Cerebellar nuclear complex (tissue), 1 donor: ENCODE measurements at places on chromosomes 12 and 14.

GRCh38 chr14:93811676-93812075 lies 23.4 kb upstream of the PRIMA1 start:
- no peak for DNase-seq

- no peak for DNase-seq
Measured at GRCh38 chr12:25757037-25757665, 201.3 kb upstream of the RASSF8 start.

- DNase-seq, result no peak
Measured at GRCh38 chr12:108907839-108908351, 28.0 kb downstream of the DAO start.

DNA sequence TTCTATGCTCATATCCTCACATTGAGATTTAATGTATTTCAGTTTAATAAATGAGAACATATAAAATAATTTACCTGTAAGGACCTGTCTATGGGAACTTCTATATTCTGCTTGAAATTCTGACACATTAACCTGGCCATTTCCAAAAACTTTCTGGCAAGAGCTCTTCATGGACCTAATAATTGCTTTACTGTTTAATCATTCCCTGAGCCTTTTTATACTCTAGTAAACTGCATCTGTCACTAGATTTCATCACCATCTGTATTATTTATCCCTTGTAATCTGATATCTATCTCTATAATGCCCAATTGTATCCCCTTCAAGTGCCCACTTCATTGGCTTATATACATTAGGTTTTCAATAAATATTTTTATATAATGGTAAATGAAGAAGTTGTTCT lies 327.7 kb downstream of the RAD51B start:
- no peak for DNase-seq

- no peak for DNase-seq
Measured at GRCh38 chr14:39568809-39569538, 136.7 kb upstream of the FBXO33 start.

DNA sequence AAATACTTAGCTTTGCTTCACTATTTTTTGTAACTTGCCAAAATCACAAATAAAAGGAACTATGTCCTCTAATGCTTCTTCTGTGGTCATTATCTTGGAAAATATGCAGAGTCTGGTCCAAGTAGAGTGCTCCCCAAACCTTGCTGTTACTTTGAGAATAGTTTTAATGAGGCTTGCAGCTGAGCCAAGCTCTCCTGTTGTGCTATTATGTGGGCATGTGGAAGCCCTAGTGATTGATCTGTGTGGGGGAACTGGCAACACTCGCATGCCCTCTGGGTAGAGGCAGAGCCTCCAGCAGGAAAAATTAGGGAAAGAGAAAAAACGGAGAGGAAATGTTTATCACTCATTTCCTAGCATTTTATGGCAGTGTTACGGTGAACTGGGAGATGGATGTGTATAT lies 473.1 kb downstream of the EGLN3 start:
- DNase-seq, result no peak
